T-helper 22 cell (primary cell): ENCODE measurements at places on chromosomes 6 and 20.

DNA sequence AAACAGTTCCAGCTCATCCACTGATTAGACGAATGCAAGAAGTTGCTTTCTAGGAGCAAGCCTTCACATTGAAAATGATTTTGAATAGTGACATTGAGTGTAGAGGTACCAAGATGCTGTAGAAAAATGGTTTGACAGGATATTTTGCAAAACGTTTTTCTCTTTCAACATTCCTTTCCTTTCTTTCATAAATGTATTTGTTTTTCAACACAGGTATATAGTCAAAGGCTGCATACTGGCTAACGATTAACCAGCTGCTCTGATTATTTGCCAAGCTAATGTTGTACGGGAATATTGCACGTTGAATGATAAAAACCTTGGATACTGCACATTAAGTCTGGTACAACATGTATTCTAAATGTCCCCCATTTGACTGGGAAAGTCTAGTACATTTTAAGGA lies 78.8 kb upstream of the TENT5A start:
- no peak for DNase-seq

- DNase-seq: no peak
Measured at GRCh38 chr6:1267790-1268762, 43.8 kb upstream of the FOXQ1 start.

DNA sequence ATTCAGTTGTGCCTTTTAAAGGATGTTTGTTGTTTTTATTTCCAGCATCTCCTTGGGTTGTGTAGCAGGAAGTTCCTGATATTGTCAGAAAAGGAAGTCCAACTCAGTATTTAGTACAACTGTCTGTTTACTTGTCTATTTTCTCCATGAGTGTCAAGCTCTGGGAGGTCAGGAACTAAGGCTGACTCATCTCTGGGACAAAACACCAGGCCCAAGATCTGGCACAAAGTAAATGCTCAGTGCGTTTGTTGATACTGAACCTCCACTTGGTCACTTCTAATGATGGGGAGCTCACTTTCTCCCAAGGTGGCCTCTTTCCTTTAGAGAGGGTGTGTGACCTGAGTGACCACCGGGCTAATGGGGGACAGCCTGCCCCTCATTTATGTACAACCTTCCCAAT lies 12.6 kb upstream of the PIGU start:
- no peak for DNase-seq

GRCh38 chr20:54084727-54085388 lies 14.5 kb upstream of the BCAS1 start:
- DNase-seq: no peak

GRCh38 chr6:133504158-133504557 lies 263.0 kb downstream of the EYA4 start:
- no peak for DNase-seq

GRCh38 chr6:79468116-79468515 lies 69.1 kb downstream of the LCA5 start:
- no peak for DNase-seq

- no peak for DNase-seq
Measured at GRCh38 chr6:88609983-88610382, 353.4 kb downstream of the RNGTT start.

- no peak for DNase-seq
Measured at GRCh38 chr6:79818471-79818870, 128.9 kb downstream of the ELOVL4 start.

GRCh38 chr6:33727932-33728331 lies 16.4 kb upstream of the UQCC2 start:
- no peak for DNase-seq

GRCh38 chr20:33670715-33671499 lies 3.3 kb downstream of the NECAB3 start:
- DNase-seq: no peak

DNA sequence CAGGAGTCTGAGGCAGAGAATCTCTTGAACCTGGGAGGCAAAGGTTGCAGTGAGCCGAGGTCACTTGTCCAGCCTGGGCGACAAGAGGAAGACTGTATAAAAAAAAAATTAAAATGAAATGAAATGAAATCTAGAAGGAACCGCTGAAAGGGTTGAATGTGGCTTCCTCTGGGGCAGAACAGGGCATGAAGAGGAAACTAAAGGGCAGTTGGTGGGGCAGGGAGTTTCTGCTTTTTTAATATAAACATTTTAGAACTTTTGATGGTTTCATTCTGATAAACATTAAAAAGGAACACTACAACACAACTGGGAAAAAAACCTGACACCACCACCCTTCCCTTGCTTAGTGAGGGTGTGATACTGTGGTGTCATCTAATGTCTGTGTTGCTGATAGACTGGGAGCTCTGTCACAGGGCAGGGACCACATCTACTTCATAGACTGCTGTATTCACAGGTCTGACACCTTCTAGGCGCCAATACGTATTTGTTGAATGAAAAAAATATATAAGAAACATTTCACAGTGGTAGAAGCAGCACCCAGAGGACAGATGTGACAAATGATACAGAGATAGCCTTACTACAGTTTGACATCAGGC lies 128.9 kb downstream of the ADAT2 start:
- no peak for DNase-seq

GRCh38 chr6:93418408-93419303 lies 703 bp downstream of the EPHA7 start:
- DNase-seq: no peak

DNA sequence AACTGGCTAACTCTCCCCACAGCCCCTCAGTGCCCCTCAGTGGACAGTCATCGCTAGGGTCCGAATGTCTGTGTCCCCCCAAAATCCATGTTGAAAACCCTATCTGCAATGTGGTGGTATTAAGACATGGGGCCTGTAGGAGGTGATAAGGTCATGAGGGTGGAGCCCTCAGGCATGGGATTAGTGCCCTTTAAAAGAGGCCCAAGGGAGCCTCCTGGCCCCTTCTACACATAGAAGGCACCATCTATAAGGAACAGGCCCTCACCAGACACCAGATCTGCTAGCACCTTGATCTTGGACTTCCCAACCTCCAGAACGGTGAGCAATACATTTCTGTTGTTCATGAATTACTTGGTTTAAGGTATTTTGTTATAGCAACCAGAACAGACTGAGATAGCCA lies 6.7 kb upstream of the TRAF3IP2 start:
- DNase-seq: no peak

- DNase-seq: no peak
Measured at GRCh38 chr6:131379948-131380347, 193.1 kb upstream of the ARG1 start.

DNA sequence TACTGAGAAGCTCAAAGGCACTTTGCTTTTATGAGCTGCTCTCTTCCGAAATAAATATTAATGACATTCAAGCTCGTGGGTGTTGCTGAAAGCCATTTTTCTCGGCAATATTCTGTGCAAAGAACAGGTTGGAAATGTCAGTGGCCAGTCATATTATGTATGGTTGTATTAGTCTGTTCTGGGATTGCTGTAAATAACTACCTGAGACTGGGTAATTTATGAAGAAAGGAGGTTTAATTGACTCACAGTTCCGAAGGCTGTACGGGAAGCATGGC lies 32.1 kb downstream of the TUBB2B start:
- no peak for DNase-seq

DNA sequence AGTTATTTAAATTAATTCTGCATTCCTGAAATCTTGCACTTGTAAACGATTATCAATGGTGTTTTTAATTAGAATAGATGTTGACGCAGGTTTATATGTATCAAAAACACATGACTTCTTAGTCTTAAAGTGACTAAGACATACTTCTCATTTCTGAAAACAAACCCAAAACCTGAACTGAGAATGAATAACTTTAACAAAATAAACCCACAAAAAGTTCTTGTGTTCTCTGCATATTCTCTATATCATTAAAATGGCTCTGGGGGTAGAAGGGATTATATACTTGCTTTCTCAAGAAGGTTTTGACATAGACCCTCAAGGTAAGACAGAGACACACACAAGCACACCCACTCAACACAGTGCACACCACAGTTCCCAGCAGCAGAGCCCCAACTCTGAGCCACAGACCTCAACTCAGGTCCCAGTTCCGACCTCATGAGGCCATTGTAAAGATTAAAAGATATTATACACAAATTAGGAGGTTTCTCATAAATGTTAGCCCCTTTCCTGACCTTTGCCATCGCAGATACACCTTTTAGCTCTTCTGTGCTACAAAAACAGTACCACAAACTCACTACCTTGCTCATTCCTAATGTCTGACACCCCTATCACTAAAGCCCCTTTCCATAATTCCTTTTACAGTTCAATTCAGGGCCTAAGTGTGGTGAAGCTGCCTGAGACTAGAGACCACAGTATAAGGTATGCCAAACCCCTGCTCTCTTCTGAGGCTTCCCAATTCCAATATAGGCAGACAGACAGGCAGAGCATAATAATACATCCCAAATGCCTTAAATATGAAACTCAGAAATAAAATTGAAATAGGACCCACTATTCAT lies 267.8 kb downstream of the PTPRK start:
- no peak for DNase-seq

DNA sequence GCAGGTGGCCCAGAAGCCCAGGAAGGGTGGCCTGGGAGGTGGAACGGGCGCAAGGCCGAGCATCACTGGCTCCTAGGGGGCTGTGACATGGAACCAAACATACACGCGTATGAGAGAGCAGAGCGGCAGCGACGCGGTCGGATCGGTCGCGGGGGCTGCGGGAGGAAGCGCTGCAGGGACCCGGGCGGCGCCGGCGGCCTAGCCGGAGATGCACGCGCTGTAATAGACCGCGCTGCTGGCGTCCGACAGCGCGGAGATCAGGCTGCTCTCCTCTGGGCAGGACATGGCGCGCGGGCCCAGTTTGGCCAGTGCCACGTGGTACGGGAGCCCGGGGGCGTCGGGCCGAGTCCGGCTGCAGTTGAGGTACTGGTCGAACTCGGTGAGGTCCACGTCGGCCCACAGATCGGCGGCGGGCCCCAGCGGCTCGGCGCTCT lies 1.5 kb downstream of the SOX18 start:
- no peak for DNase-seq
